Body of pancreas (tissue), 4 donors: ENCODE measurements at places on chromosomes 12 and 14. TPM values are rescaled to one million over a fixed set of nuclear protein-coding genes. Genes with fewer than 3 reads are reported as not detected.
A peak's percentile ranks its signal among the peaks of the same experiment; 100 is the strongest.

The VRTN gene
- total RNA-seq: not detected

DNA sequence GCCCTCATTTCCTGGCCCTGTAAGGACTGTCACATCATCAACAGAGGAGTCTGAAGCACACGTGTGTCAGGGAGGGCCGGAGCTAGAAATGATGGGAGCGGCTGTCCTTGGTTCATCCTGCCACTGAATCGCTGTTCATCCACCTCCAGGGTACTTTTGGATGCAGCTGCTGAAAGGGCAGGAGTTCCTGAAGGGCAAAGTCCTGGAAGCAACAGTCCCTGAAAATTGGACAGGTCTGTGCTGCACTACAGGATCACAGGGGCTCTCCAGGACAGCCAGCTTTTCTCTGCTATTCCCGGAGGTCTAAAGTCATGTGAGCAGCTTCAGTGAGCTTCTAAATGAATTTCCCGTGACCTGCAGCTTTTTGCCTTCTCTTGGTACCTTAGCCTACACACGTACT is 17.7 kb downstream of the POU6F1 start:
- DNase-seq: no peak

The SNAPC1 gene
- 0.66 TPM for total RNA-seq

GRCh38 chr12:53279283-53279869 is 11.3 kb downstream of the ESPL1 start:
- DNase-seq: no peak

The TCL1B gene
- not detected for total RNA-seq

- DNase-seq: no peak
These were observed 55.5 kb downstream of the SLC16A7 start for GRCh38 chr12:59651229-59651920.

- peak; percentile 92 for DNase-seq
These were observed 25.1 kb upstream of the UBC start for GRCh38 chr12:124939421-124940142.

- no peak for DNase-seq
These were observed 21.4 kb downstream of the KCTD10 start for GRCh38 chr12:109455706-109456105.

- peak; percentile 16 for DNase-seq
These were observed 215.7 kb downstream of the KIF26A start for GRCh38 chr14:104353921-104354701.

- DNase-seq: no peak
These were observed 324.5 kb downstream of the NELL2 start for GRCh38 chr12:44551631-44552030.

The SLC17A8 gene
- not detected for total RNA-seq

DNA sequence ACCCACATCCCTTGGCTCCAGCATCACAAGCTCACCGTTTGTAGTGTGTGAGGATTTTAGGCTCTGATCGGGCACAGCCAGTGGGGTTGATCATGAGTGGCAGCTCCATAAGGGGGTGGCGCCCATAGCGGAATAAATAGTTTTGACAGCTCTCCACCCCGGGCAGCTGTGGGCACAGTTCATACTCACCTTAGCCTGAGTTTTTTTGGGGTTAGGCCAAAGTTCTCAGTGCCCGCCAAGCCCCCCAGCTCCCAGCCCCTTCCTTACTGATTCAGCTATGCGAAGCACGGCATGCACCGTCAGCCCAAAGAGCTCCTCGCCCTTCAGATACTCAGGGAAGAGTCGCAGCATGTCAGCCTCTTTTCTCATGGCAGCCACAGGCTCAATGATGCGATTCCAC is 6.0 kb upstream of the PRKAG1 start:
- DNase-seq: no peak

DNA sequence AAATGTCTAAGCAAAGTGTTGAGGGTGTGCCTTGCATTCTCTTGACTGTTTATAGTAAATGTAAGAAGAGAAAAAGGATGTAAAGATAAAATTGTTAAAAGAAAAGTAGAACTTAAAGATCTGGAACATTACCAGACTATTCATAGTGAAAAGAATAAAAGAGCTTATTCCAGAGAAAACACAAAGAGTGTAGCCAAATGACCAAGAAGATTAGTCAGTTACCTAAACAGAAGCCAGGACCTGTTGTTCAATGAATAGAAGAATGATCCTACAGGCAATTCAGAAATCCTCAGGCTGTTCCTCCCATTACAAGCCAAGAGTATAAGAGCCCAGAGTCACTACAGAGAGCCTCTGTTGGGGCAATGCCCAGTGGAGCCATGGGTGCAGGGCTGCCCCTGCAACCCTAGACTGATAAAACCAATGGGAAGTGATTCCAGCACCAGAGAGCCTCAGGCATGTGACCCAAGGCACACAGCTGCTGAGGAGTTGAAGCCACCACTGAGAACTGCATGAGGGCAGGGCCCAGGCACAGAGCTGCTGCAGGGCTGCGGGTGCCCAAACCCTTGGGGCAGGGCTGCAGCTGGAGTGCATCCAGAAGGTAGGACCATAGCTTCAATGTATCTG is 91.1 kb upstream of the SLC38A4 start:
- DNase-seq: no peak

- DNase-seq: no peak
These were observed 221.8 kb downstream of the MSRB3 start for GRCh38 chr12:65500091-65500900.

The ARF3 gene
- 24.1 TPM for total RNA-seq

- peak; percentile 22 for DNase-seq
These were observed 1494.7 kb upstream of the TMEM132C start for GRCh38 chr12:126772171-126772864.

DNA sequence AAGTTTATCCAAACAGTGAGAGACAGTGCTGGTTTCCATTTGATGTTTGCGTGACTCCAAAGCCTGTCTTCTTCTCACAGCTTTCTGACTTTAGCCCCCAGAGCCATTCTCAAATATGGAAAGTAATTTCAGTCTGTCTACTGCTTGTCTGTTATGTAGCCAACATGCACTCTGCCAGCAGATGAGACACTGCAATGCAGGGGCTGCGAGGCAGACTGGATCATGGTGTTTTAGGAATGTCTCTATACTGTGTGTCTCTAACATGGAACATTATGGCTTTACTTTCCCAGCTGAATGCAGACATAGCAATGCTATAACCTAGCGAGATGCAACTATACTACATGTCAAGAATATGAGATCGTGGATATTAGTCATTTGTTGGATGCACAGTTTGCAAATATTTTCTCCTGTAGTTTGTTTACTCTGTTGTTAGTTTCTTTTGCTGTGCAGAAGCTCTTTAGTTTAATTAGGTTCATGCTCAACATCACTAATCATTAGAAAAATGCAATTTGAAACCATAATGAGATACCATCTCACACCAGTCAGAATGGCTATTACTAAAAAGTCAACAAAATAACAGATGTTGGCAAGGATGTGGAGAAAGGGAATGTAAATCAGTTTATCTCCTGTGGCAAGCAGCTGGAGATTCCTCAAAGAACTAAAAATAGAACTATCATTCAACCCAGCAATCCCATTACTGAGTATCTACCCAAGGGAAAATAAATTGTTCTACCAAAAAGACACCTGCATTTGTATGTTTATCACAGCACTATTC is 235.8 kb upstream of the TMTC1 start:
- no peak for DNase-seq

DNA sequence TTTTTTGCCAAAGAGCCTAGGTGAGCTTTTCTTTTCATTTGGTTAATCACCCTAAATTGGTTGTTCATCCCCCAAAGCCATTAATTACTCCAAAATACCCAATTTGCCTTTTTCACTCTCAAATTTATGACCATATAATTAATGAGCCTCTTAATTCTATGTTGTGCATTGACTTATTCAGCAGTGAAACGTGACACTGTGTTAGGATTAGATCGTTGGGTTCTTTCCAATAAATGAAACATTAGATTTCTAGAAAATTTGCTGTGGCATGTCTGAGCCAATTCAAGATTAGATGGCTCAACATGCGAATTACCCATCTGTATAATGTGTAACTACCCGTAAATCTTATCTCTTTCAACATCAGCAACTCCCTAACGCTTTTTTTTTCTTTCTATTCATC is 273.4 kb downstream of the BMP4 start:
- DNase-seq: no peak

- DNase-seq: no peak
These were observed 147.0 kb downstream of the PTPRO start for GRCh38 chr12:15469356-15469755.

DNA sequence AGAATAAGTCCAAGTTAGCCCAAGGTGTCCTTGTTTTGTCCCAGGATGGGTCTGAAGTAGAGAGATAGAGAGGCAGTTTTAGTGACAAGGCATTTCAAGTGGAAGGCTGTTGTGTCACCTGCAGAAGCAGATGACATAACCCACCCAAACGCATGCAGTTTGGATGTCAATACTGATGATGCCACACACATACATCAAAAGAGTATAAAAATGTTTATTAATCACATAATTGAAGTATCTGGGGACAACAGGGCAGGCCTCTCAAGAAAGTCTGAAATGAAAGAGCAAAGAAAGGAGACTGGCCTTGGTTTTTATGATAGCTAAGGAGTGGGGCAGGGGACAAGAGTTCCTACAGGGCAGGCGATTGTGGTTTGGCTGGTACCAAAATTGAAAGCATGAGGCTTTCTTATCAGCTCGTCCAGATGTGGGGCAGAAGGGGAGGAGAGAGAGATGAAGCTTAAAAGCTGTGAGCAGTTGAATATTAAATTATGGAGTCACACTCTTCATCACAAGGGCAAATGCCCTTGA is 78.4 kb upstream of the TSPAN8 start:
- DNase-seq: no peak

The OR11H7 gene
- total RNA-seq: not detected

The ACOT4 gene
- 3.1 TPM for total RNA-seq

- DNase-seq: no peak
These were observed 21.2 kb upstream of the RNASE12 start for GRCh38 chr14:20612403-20612802.

GRCh38 chr14:71322655-71323250 is 415.5 kb downstream of the PCNX1 start:
- no peak for DNase-seq

DNA sequence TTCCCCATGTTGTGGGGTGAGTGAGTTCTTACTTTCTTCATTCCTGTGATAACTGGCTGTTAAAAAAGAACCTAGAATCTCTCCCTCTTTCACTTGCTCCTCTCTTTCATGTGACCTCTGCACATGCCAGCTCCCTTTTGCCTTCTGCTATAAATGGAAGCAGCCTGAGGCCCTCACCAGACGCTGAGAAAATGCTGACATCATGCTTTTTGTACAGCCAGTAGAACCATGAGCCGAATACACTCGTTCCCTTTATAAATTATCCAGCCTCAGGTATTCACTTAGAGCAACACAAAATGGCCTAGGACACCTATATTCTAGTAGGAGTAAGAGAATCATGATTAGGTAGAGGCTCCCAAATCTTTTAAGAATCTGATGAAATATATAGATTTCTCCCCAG is 333.5 kb downstream of the LRIG3 start:
- DNase-seq: no peak

The RTL1 gene
- total RNA-seq: not detected

The ZDHHC22 gene
- total RNA-seq: not detected

- no peak for DNase-seq
These were observed 22.1 kb upstream of the CLEC14A start for GRCh38 chr14:38278035-38278434.

DNA sequence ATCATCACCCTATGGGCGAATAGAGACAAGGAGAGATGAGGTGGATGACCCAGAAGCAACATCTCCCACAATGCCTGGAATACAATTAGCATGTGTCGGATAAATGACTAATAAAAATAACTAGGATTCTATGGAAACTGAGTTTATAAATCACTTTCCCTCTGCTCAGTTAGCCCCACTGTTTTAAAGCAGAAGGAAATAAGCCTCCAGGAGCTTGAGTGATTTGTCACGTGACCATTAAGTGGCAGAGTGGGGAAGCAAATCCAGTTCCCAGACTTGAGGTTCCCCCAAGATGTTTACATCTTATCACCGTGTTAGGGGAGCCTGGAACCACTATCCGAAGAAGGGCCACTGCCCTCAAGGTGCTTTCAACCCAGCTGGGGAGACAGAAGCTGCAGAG is 136.5 kb upstream of the CCND2 start:
- no peak for DNase-seq

DNA sequence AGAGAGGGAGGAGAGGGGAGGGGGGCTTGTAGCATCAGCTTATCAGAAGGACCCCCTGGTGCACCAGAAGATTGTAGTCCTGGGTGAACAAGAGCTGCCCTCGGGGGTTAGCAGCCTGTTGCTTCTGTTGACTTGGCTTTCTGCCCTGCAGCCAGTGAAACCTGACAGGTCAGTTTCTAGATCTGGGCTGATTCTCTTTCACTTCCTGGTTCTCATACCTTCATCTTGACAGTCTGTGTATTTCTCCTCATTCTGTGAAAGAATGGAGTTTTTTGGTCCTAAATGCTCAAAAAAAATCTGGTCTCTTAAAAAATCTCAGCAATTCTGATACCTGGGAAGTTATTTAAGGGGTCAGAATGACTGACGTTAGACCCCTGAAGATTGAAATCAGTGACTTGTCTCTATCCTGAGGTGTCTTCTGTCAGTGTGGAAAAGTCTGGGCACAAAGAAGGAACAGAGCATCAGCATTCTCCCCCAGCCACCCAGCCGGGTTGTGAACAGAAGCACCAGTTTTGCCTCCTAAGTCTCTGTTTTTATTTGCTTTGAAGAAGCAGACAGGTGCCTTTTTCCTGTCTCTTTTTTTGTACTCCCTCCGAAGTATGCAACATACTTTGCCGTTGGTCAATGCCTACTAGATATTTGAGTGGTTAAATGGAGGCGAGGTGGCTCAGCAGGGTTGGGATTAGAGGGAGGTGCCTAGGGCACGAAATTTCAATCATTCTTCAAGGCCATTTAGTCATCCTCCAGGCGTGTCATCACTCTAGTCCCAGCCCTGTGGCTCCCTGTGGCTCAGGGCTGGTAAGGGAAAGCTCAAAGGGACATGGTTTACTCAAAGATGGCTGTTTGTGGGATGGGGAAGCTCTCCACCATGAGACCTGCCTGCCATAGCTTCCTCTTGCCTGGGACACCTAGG is 24.0 kb downstream of the TTC9 start:
- DNase-seq: peak; percentile 90

The CLEC7A gene
- 5.7 TPM for total RNA-seq

The LTBP2 gene
- total RNA-seq: 20.4 TPM
